Left colon (tissue), 2 donors: ENCODE measurements at places on chromosomes 4 and X. TPM values are rescaled to one million over a fixed set of nuclear protein-coding genes. Genes with fewer than 3 reads are reported as not detected.

Gene RAP2C
- 29.9 TPM for total RNA-seq

- DNase-seq, result no peak
Measured at GRCh38 chr4:10200869-10201268, 84.3 kb upstream of the WDR1 start.

Gene PABPC1L2A
- not detected for total RNA-seq

Gene PDGFRA
- 45.2 TPM for total RNA-seq

GRCh38 chrX:21503593-21503992, 129.4 kb downstream of the CNKSR2 start:
- DNase-seq, result no peak

- DNase-seq, result no peak
Measured at GRCh38 chr4:119149110-119149509, 13.5 kb downstream of the MYOZ2 start.

- DNase-seq, result no peak
Measured at GRCh38 chrX:133922390-133922771, 63.0 kb downstream of the GPC3 start.

Gene UNC5C
- total RNA-seq, result 5.9 TPM

Gene ABCE1
- 24.5 TPM for total RNA-seq

Gene PDLIM3
- total RNA-seq, result 4.3 TPM

GRCh38 chr4:86961116-86961515, 26.3 kb downstream of the AFF1 start:
- no peak for DNase-seq

DNA sequence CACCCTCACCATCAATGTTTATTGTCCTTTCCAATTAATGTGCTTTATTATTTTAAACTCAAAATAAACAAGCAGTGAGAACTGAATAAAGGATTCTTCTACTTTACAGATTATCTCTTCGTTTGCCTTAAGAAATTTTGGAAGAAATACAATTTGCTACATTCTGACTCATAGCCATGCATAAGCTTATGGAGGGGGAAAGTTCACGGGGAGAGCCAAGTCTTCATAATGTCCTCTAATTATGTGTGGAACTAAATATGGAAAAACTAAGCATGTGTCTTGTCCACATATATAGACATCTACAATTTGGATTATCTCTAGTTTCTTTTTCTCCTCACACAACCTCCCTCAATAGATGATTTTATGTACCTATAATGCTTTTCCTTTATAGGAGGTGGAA, 17.5 kb downstream of the CXCL13 start:
- DNase-seq, result no peak

Gene GIMD1
- total RNA-seq, result not detected

DNA sequence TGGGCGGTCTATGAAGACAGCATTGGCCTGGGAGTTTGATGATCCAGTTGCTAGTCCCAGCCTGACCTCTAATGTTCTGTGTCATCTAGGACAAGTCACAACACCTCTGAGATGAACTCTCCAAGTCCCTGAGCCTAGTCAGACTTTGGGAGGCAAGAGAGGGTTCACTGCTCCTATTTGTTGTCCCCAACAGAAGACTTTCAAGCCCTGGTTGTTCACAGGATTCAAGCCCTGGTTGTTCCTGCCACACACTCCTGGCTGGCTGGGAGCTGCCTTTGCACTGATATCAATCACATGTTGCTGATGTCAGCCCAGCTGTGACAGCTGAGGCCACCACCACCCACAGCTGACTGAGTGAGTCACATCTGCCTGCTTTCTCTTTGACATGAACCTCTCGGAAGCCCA, 253.2 kb upstream of the RASGEF1B start:
- peak; percentile 34 for DNase-seq

DNA sequence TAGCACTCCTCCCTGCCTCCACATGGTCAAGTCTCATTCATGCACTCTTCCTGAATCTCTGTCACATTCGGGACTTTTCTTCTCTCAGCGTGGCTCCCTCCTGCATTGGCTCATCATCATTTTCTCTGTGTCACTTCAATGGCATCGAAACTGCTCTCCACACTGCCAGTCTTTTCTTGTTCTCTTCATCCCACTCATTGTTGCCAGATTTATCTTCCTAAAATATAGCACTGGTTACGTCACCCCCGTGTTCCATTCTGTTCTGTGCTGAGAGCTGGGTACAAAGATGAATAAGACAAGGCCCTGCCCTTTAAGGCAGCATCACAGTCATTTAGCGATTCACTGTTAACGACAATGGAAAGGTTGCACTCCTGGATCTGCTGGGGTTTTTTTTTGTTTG, 174.4 kb upstream of the TBC1D9 start:
- DNase-seq, result no peak

- DNase-seq, result no peak
Measured at GRCh38 chr4:6427439-6428090, 44.8 kb downstream of the PPP2R2C start.

GRCh38 chrX:69060631-69061408, 104.4 kb downstream of the PJA1 start:
- DNase-seq, result peak; percentile 41

DNA sequence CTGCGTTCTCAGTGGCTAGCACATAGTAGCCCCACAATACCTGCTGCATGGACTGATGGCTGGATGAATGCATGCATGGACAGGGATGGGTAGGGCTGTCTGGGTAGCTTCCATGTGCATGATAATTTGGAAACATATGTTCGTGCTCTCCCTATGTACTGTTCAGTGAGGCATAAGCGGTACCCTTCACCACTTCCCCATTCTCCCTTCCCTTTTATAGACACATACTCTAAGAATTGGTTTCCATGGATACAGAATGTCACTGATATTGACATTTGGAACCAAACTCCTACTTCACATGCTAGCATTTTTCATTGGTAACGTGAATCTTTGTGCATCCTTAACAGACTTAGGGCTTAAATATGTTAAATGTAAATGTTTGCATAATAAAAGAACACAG, 20.4 kb downstream of the USP46 start:
- DNase-seq, result no peak

DNA sequence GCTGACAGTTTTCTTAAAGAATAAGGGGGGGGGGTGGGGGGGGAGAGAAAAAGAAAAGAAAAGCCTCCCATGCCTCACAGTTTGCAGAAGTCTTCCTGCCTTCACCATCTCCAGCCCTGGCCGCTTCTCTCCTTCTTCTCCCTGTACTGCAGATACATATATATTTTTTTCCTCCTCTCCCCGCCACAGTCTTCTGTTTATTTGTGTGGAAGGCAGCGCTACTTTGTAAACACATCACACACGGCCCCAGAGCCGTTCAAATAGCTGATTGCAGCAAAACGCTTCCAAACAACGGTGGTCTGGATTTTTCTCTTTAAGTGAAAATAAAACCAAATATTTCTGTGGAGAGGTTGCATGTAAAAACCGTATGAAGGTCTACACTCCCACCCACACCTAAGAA, 732 bp downstream of the NLGN4X start:
- DNase-seq, result no peak

GRCh38 chr4:129113919-129114318, 18.0 kb downstream of the C4orf33 start:
- DNase-seq, result no peak

- no peak for DNase-seq
Measured at GRCh38 chr4:108219998-108220397, 51.3 kb upstream of the LEF1 start.

Gene CLCN4
- total RNA-seq, result 0.46 TPM

Gene IL21
- not detected for total RNA-seq

GRCh38 chr4:88609387-88609786, 17.1 kb downstream of the HERC3 start:
- no peak for DNase-seq

Gene PDE5A
- 30.7 TPM for total RNA-seq

- no peak for DNase-seq
Measured at GRCh38 chr4:26812049-26812714, 48.5 kb upstream of the STIM2 start.

- peak; percentile 58 for DNase-seq
Measured at GRCh38 chrX:153723351-153724251, 586 bp downstream of the BCAP31 start.

Gene USP17L29
- total RNA-seq, result not detected

DNA sequence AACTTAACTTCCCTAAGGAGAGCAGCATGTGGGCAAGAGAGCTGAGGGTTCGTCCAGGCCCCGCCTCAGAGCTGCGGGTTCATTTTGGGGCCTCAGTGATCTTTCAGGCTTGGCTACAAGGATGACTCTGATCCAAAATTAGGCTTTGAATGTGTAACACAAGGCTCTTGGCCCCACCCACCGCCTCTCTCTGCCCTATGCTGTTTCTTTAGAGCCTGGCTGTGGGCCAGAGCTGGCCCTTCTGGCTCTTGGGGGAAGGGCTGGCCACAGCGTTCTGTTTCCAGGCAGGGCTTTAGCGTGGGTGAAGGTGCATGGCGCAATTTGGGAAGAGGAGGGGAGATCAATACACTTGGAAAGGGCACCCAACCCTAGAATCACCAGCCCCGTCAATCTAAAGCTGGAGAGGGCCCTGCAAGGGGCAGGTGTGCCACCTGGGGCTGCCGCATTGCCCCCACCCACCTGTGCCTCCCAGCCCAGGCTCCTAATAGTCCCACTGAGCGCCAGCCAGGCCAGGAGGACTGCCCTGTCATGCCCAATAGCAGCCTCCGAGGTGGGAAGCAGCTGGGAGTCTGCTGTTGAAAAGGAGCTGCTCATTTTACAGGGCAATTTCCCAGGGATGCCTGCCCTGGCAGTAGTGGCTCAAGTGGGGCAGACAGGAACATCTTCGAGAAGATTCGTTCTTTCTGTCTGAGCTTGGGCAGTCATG, 84.5 kb upstream of the MAML3 start:
- peak; percentile 92 for DNase-seq

DNA sequence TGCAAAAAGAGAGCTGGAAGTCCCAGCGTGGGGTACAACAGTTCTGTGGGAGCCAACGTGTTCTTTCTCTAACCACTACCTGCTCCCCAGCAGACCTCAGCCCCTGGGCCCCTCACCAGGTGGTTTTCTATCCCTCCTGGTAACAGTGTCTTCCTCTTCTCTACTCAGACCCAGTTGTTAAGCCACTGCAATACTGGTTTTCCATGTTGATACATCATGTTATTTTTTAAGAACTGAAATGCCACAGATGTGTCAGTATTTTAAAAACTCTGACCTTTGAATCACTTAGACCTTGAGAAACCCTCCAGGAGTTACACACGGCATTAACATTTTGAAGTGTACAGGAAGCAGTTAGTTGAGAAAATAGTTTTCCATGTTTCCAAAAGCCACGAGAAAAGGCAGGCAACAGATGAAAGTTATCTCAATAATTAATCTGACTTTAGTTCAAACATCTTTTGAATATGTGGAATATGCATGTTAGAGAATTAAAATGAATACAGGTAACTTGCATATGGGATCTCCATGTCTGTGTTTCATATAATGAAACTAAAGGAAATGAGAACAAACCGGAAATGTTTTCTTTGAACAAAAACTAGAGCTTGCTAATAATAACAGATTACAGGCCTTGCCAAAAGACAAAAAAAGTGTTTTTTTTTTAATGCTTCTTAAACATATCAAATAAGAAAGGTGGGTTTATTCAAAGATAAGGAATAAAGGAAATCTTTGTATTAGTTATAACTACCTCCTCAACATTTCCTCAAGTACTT, 108.8 kb downstream of the ZNF827 start:
- no peak for DNase-seq

GRCh38 chr4:59247032-59247431, 1953.1 kb upstream of the ADGRL3 start:
- no peak for DNase-seq

Gene GYG2
- total RNA-seq, result 23.4 TPM

GRCh38 chrX:13376857-13377549, 57.1 kb upstream of the ATXN3L start:
- DNase-seq, result no peak

DNA sequence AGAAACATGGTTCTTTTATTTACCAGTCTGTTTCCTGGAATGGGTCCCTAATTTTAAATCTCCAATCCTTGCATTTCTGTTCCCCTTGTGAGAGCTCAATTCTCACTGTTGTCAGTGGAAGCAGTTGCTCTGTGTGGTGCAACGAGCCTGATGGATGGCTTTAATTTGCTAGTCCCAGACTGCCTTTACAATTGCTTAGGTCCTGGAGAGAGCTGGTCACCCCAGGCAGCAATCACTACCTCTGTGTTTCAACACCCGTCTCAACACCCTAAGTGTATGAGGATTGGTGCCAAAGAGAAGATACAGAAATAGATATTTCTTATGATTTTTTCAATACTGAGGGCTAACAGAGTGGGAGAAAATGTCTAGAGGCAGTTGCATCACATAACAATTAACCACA, 873.8 kb downstream of the GLUD2 start:
- DNase-seq, result no peak

Gene ARHGAP24
- total RNA-seq, result 7.0 TPM

Gene INTS12
- 13.2 TPM for total RNA-seq

DNA sequence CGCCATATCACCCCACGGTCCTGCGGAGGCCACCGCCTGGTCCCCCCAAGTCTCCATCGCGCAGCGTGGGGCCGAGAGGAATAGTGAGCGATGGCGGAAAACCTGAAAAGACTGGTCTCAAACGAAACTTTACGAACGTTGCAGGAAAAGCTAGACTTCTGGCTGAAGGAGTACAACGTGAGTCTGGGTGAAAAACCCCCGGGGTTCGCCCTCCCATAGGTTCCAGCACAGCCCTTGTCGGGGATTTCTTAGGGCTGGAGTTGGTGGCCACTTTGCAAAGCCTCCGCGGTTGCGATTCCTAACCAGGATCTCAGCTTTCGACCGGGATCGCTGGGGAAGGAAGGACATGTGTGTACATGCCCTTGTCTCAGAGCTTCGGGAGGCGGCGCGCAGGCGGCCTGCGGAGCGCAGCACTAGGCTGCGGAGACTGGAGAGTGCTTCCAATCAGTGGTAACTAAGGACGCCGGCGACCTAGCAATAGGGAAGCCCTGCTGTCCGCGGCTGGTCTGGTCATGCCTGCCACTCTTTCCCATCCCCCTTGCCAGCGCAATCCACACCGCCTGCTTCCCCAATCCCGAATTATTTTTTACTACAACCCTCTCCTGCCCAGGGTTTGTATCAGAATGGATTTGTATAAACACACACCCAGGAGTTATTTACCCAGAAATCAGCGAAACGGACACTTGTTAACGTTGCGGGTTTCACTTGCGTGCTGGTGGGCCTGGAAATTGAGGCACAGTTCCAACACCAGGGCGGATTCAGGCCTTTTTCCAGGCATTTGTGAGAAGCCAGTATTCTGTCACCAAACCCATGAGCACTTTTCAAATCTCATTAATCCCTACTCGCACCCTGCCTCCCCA, 741 bp downstream of the SPATA18 start:
- DNase-seq, result peak; percentile 80

Gene CHIC1
- 9.2 TPM for total RNA-seq

DNA sequence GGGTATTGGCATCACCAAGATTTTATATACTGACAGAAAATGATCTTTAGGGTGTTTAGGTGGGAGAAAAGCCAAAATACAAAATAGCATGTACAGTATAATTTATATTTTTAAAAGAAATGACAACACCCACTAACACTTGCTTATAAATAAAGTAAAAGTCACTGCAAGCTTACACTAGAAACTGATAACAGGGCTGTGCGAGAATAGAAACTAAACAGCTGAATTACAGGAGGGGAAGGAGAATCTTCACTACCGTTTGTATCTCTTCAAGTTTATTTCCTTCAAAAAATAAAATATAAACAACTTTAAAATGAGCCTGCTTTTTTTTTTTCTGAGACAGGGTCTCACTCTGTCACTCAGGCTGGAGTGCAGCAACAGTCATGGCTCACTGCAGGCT, 22.8 kb downstream of the GRSF1 start:
- no peak for DNase-seq
